Fibroblast of skin of abdomen (primary cell): ENCODE measurements at places on chromosomes 2 and 18.

DNA sequence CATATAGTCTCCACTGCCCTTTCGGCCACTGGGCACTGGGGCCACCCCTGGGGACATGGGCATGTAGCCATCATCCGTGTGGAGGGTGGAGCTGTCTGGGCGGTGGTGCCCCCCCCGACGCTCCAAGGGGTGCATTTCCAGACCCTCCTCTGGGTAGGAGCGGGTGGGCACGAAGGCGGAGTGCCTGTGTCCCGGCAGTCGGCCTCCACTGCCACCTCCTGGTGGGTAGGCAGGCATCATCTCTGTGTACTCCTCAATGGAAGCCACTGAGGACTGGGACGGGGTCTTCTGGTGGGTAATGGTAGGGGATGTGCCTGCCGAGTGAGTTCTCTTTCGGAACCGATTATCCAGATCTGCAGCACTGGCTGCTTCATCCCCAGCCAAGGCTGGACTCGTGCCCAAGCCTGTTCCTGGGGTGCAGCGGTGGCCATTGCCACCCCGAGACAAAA lies 2.8 kb downstream of the IRS1 start:
- DNase-seq: peak; percentile 47

GRCh38 chr2:163011000-163011399 lies 172.4 kb upstream of the KCNH7 start:
- DNase-seq: no peak

DNA sequence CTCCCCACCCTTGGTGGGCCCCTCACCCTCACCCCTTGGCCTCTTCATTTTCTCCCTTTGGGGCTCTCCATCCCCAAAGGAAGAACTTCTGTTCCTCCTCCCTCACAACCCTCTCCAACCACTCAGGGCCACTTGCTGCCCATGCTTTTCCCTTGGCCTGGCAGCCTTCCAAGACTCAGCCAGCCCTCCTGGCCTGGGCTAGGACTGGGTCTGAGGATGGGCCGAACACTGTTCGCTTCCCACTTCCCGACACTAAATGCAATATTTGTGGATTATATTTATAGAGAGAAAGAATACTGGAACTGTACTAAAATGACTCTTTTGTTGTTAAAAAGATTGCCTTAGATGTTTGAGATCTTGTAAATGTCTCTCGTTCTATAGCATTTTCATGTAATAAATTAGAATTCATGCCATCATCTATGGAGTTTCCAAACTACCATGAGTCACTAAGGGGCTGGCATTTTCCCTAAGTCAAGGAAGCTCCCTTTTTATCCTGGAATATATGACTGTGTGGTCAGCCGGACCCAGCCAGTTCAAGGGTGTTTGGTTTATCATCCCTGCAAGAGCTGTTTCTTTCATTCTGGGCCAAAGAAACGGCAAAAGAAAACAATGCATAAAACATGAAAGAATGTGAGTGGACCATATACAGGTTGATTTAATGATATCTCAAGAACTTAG lies 3.8 kb downstream of the CXCR2 start:
- DNase-seq: no peak

- peak; percentile 73 for DNase-seq
Observed at GRCh38 chr18:33440060-33441043, at the start of gene CCDC178. TSS of gene CCDC178 (minus strand) at chr18:33440721. CDS start at chr18:33412088, 28,633 bp downstream.

DNA sequence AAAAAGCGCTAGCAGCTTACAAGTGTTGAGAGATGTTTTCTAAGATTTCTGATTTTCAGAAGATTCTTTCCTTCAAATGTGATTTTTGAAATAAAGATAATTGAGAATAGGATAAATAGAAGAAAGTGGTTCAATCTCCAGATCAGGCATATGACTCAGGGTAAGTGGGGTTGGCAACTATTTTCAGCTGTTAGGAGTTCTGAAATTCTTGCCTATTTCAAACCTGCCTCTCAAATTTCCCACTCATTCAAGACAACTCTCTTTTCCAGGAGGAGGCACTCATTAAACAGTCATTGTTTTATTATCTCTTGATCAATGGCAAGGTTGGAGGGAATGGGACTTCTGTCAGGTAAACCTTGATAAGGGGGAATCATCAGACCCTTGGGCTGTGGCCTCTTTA lies 138.9 kb downstream of the HNMT start:
- DNase-seq: no peak
